ENCODE measurements at places on chromosomes 6 and 20.

- DNase-seq = no peak
Observed at GRCh38 chr20:44739942-44740341, 5.7 kb upstream of the KCNK15 start.

GRCh38 chr6:134424165-134424797 lies 106.4 kb upstream of the SGK1 start:
- no peak for DNase-seq

DNA sequence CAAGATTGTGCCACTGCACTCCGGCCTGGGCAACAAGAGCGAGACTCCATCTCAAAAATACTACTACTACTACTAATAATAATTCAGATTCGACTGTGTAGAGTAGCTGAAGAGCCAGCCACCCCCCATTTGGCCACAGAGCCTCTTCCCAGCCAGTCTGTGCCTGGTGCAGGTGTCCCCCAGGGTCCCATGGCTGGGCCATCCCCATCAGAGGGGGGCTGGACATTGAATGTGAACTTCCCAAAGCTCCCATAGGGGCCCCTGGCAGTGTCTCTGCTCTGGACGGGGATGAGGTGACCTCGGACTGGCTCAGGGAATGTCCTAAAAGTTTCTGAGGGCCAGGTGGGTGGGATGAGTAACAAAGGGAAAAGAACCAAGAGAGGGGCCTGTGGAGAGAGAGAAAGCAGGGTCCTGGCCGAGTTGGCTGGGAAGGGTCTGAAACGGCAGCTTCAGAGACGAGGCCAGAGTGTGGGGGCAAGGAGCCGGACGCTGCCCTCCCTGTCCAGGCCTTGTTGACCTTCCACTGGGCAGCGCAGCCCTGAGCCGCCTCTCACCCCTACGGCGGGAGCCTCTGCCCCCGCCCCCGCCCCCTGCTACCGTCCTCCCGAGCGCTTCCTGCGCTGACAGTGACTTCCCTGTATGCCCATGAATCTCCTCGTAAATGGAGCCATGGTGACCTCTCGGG lies 24.9 kb upstream of the PCMTD2 start:
- DNase-seq = no peak

- DNase-seq = no peak
Observed at GRCh38 chr6:2984738-2985406, 13.5 kb upstream of the SERPINB6 start.

- no peak for DNase-seq
Observed at GRCh38 chr6:14306151-14306906, 188.8 kb downstream of the CD83 start.

DNA sequence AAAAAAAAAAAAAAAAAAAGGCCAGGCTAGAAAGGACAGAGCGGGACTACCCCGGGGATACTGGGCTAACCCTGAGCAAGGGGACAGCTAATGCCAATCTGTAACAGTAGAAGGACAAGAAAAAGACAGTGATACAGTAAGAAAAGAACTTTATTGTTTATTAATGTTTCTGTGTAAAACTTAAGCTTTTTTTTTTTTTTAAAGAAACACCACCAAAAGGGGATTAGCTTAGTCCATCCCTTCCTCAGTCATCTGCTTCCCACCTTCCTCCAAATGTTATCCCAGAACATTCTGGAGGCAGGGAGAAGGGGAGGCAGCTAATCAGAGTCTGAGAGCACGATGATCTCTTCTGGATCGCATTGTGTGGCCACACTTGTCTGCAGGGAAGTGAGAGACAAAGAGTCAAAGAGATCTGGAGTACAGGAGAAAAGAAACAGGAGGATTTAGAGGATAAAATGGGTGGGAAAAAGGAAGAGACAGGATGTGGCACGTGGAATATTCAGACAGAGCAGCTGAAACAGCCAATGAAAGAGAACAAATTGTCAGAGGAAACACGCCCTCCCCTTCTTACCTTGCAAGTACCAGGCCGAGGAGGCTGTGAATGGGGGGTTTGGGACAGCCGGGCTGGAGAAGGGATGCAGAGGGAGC lies 1.0 kb upstream of the ZBTB22 start:
- no peak for DNase-seq

DNA sequence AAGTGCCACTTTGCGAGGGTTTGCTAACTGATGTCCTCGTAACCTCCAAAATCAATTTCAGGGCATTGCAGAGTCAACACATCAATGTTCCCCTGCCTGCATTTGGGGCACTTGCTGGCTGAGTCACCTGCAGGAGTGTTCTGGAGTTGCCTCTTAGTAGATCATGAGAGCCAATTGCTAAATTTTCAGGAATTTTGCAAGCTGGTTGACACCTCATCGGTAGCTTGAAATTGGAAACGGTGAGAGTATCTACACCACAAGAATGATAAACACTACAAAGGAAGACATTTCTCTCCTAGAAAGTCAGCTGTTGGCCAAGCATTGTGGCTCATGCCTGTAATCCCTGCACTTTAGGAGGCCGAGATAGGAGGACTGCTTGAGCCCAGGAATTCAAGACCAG lies 10.8 kb upstream of the BFSP1 start:
- DNase-seq = no peak

DNA sequence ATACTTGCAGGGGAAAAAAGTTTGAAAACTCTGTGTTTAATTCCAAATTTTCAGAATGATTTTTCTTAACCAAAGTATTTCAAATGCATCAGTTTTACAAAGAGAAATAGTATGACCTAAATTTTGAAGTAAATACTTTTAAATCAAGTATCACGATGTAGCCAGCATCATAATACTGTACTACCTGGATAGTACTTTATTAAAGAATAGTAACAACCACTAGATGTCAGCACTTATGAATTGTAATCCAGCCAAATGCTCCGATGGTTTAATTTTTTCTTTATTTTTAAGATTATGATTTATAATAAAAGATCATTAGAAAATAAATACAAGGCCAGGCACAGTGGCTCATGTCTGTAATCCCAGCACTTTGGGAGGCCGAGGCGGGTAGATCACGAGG lies 37.2 kb upstream of the HACE1 start:
- DNase-seq = no peak

- DNase-seq = no peak
Observed at GRCh38 chr6:170188571-170189001, 102.3 kb downstream of the DLL1 start.

DNA sequence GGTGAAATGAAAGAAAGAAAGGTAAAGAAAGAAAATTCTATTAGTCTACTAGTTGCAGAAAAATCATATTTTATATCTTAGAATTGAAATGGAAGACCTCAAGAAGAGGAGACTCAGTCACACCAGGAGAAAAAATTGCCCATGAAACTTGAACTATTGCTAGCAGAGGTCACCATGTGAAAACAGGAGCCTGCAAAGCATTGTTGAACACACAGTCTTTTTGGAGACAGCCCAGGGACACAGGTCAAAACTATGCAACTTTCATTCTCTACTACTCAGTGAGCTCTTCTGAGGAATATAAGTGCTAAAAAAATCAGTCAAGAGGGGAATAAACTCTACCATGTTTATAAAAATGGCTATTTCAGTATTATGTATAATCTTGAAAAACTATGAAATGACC lies 89.8 kb upstream of the TENT5A start:
- DNase-seq = no peak

DNA sequence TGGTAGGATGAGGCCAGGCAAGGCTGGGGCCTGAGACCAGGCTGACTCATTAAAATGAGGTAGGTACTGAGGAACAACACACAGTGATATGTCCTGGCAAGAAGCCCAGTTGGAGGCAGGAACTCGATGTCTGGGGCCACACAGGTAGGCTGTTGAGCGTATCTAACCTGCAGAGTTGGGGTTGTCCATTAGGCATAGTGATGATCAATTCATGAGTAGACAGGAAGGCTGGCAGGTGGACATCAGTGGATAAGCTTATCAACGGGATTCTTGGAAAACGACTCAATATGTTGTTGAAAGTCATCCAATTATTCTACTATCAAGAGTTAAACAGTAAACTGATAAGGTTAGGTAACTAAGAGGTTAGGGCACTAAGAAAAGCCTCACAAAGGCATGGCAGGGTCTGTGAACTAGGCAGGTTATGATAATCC lies 193.2 kb upstream of the COL21A1 start:
- DNase-seq = no peak
